Karpas-422 (cell line): ENCODE measurements at places on chromosomes 5 and 9.
A peak's percentile ranks its signal among the peaks of the same experiment; 100 is the strongest.

DNA sequence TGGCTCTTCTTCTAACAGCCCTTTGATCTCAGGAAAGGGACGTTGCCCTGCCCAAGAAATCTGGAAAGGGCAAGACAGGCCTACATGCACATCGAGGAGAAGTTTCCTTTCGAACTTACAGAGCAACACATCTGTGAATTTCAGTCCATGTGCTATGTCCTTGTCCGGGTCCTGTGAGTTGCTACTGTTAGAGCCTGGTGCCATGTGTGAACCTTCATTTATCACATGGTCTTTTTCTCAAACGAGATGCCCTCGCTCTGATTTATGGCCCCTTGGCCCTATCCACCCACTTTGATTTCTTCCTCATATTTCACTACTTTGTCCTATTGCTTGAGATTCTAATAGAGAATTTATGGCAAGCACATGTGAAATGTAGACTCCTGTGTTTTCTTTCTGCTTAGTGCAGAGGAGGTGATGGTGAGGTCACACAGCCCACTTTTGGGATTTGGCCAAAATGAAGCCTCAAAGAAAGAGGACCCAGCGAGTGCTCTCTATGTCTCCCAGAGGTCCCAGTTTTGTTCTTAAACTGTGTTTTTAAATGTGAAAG is 153.1 kb downstream of the SNCAIP start:
- DNase-seq = no peak

DNA sequence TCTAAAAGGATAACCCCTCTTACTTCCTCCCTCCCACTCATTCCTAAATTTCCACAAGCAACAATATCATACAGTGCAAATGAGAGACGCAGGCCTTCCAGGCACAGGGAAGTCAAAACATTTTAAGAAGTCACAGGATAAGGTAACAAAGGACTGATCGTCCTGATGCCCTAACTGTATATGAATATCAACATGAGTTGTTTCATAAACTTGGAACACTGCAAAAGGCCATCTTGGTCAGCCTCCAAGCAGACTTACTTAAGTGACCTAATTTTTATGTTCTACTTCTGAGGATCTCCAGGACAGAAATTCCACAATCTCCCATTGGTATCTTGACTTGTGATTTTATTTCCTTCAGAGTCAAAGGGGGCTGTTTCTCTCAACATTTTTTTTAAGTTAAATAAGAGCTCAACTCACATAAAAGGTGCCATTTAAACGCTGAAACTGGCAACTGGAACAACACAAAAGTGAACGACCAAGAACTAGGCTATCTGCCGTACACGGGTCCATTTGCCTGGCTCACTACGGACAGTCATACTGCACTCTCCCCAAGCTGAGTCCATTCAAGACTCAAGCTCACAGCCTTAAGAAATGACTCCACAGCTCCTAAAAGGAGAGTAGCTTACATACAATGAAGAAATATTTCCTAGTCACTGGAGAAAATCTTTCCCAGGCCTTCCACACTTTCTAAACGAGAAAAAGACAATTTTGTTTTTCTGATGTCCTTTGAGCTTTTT is 71.3 kb downstream of the LHFPL2 start:
- DNase-seq = no peak

- peak; percentile 74 for DNase-seq
Observed at GRCh38 chr9:120184266-120184665, 395.7 kb downstream of the CDK5RAP2 start.

DNA sequence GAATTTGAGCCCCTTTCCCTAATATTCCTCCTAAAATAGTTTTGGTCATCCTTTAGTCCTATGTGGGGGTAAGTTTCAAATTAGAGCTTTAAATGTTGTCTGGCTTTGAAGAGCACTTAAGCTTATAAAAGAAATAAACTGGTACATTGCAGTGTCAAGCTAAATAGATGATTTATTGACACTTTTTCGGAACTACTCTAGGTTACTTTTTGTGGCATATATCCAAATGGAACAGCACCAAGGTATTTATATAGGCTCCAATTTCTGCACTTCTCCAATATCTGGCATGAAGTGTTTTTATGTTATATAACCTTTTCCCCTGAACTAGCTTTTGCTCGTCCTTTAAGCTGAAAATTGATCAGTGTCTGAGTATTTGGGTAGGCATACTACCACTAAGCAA is 402.5 kb downstream of the NFIB start:
- DNase-seq = no peak

DNA sequence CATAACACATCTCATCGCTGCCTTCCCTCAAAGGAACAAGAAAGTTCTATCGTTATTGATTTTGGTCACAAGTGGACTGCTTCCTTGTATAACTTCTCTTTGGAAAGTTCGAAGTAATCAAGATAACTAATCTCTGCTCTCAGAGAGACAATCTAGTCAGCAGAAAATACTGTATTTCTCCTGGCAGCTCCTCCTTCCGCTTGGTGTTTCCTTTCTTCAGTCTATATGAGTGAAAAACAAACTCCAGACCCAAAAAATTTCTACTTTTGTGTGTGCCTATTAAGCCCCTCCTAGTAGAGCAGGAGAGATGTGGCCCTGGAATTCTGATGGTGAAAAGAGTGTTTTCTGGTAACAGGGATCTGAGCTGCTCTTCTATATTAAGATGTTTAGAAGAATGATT is 24.5 kb downstream of the OSTF1 start:
- DNase-seq = no peak

DNA sequence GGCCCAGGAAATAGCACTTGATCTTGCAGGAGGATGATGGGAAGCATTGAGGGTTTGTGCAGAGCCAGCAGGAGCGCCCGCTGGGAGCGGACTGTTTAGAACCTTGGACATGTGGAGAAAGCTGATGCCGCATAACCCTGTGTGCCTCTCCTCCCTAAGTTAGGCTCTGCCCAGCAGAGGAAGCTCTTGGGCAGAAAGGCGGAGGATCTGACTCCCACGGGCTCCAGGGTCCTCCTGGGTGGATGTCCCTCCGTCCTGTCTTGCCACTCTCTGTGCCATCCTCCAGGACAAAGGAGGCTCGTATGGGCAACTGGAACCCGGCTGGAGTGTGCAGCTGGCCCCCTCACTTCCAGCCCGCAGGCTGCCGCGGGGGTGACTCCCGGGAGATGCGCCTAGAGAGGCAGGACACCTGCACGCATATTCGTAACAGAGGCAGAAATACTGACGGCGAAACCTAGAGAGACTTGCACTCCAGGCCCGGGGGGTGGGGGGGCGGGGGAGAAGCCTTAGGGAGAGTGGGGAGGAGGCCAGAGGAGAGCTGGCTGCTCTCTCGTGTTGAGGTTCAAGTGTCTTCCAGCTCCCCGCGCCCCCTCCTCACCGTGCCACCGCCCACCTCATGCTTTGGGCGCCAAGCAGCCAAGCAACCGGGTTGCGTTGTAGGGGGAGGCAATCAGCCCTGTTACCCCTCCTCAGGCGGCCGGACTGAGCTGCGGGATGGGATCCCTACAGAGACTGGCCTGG is 5.4 kb upstream of the FOXE1 start:
- no peak for DNase-seq
